ENCODE measurements at places on chromosomes 6 and 20. TPM values are rescaled to one million over a fixed set of nuclear protein-coding genes. Genes with fewer than 3 reads are reported as not detected.

GRCh38 chr20:38072898-38073297 lies 39.4 kb downstream of the RPRD1B start:
- DNase-seq: no peak

- DNase-seq: no peak
Measured at GRCh38 chr6:48136856-48137255, 25.9 kb upstream of the PTCHD4 start.

DNA sequence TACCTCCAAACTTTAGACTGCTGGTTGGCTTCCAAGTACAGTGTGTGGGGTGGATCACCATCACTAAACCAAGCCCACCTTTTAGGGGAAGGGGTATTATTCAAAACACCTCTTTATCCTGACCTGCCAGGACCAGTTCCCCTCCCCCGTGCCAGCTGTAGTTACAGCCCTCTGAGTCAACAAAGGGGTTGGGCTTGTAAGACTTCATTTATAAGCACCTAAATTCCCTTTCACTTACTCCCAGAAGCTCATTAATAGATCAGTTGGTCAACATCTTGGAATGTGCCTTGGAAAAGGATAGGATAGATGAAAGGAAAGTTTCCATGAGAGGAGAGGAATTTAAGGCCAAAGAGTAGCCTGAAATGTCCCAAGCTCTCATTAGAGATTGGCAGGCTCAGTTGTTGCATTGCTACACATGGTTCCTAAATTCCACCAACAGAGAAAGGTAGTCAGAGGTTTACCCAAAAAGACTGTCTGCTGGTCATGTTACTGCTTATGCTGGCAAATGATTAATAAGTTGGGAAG lies 59.2 kb downstream of the TNFAIP3 start:
- DNase-seq: peak; percentile 66

- no peak for DNase-seq
Measured at GRCh38 chr20:50149481-50150254, 3.9 kb downstream of the PEDS1 start.

DNA sequence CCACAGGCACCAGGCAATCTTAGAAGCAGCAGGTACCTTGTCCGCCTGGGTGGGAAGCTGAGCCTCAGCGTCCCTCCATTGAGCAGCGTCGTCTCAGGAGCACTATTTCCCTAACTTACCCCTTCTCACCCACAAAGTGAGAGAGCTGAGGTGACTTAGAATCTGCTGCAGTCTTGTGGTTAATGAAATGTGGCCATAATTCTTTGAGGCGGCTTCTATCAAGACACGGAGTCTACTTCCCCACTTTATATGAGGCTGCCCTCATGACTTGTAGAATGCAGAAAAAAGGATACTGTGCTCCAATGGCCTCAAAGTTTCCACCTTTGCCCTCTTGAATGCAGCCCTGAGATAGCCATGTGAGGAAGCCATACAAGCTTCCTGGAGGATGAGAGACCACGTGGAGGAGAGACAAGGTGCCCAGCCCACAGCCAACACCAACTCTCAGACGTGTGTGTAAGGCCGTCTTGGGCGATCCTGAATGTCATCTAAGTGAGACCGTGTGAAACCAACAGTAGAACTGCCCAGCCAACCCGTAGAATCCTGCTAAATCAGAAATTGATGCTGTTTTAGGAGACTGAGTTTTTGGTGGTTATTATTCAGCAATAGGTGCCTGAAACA lies 9.1 kb upstream of the TAGAP start:
- no peak for DNase-seq

- DNase-seq: no peak
Measured at GRCh38 chr6:150579611-150580010, 20.1 kb upstream of the PLEKHG1 start.

DNA sequence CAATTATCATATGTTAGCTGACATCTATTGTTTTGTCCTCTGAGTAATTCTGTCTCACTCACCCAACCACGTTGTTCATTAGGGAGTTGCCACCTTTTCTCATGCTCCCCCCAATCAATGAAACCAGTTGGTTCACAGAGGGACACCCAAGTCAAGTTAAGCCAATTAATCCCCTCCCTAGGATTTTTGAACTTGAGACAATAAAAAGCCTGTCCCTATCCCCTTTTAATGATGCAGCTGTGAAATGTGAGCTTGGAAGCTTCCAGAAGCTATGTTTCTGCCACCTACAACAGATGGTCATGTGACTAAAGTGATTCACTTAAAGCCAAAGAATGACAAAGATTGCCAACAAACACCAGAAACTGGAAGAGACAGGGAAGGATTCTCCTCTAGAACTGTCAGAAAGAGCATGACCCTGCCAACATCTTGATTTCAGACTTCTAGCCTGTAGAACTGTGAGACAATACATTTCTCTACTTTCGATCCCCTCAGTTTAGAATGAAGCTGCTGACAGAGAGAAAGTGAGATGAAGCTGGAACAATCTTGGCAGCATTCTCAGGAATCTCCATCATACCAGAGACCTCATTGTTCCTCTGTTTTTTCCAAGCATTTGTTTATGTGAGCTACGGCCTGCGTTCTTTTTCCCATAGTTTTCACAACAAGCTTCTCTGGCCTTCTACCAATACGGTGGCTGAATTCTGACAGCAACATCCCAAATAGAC lies 57.8 kb upstream of the TPD52L1 start:
- no peak for DNase-seq

DNA sequence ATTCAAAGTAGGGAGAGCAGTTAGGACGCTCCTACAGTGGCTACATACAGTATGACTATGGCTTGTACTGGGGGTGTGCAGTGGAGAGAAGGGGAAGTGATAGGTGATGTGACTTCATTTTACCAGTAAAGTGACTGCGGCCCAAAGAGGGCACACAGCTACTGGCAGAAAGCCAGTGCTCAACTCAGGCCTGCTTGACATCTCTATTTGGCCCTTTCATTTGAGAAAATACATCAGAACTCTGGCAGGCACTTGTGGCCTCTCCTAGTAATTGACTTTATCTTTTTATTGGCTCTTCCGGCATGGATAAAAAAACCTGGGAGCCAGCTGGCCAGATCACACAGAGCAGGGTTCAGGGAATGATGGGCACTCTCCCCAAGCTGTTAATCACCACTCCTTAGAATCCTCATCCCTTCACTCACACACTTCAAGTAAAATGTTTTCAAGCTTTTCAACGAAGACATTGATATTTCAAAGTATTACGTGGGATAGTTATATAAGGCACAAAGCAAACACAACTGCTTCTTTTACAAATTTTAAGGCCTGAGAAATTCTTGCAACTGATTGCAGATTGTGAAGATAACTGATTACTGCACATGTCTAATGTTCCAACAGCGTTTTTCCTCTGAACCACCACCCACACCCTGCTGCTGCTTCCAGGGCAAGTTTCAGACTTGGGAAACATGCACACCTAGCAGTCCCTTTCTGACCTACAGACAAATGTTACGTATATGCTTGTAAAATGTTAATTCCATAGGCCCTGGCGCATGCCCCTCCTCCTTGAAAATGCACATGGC lies 73.5 kb downstream of the TNFRSF21 start:
- DNase-seq: no peak

- peak; percentile 91 for DNase-seq
Measured at GRCh38 chr20:33914919-33915318, 78.8 kb upstream of the RALY start.

- DNase-seq: no peak
Measured at GRCh38 chr6:27777126-27777525, 135.1 kb downstream of the OR2B2 start.

GRCh38 chr6:54428431-54428830 lies 120.2 kb downstream of the TINAG start:
- DNase-seq: no peak

DNA sequence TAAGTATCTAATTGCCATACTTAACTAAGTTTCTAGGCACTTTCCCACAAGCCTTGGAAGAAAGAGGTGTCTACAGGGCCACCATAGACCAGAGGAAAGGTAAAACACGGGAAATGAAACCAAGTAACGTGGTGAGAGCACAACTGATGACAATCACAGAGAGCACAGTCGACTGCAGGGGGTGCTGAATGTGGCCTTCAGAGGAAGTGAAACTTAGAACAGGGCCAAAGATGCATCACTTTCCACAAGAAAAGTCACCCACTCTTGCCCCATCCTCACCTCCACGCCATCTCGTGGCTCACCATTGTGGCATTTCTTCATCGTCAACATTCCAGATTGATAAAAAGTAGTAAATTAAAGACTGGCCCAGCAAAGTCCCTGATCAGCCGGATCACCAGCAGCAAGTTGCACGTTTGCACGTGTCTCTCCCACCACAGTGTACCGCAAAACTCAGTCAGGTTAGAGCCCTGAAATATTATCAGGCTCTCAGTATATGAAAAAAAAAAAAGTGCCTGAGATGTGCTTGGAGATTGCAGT lies 31.4 kb downstream of the HIVEP2 start:
- no peak for DNase-seq

GRCh38 chr6:109478222-109478805 lies 4.7 kb downstream of the ZBTB24 start:
- no peak for DNase-seq

- DNase-seq: no peak
Measured at GRCh38 chr20:52129611-52130010, 62.0 kb downstream of the ZFP64 start.

GRCh38 chr20:51272401-51272800 lies 249.5 kb upstream of the KCNG1 start:
- DNase-seq: peak; percentile 32

DNA sequence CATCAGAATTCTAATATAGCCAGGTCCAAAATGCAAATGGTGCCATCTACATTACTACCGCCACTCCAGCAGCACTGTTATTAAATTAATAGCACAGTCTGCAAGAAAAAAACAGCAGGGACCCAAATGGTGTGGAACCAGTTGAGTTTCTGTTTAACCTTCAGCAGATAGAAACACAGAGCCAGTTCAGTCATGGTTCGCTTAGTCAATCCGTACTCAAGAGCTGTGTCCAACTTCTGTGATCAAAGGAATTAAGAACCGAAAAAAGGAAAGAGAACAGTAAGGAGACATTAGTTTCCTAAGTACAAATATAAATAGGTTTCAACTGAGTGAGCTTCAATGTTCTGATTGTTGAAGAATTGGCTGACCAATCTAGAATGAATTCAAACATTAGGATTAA lies 107.7 kb downstream of the TRDN start:
- no peak for DNase-seq

GRCh38 chr6:119269266-119270103 lies 80.1 kb downstream of the MAN1A1 start:
- no peak for DNase-seq

- DNase-seq: no peak
Measured at GRCh38 chr6:170378502-170378901, 71.9 kb downstream of the FAM120B start.

- DNase-seq: no peak
Measured at GRCh38 chr6:126268092-126268491, 71.8 kb upstream of the CENPW start.

DNA sequence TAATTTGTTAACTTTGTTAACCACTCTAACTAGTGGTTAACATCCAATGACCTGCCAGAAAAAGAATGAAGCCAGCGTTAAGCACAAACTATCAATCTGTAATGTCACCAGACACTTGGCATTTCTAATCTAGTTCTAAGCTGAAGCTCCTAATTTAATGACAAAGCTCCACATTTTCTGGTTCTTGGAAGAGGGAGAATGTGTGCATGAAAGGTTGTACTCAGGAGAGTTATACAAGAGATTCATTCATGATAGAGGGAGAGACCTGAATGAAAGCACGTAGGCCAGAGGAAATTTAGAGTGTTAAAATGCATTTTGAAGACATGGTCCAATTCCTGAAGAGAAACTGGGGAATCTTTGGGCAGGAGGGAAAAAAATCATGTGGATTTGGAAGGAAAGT lies 8.3 kb upstream of the ME1 start:
- DNase-seq: no peak

DNA sequence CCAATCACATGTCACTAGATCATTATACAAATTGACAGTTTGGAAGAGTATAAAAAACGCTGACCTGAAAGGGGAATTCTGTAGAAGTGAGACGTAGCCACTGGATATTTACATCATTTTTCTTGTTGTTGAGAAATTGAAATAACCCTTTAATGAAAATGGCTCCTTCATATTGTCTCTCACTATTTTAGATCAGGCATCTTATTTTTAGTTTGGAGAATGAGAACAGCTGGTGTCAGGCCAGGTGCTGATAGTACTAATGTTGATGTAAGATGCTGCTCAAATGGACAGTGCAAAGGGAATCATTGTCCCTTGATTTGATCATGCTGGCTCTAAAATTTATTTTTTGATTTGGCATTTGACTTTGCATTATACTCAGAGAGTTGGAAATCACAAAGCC lies 17.4 kb downstream of the NKAIN2 start:
- no peak for DNase-seq

DNA sequence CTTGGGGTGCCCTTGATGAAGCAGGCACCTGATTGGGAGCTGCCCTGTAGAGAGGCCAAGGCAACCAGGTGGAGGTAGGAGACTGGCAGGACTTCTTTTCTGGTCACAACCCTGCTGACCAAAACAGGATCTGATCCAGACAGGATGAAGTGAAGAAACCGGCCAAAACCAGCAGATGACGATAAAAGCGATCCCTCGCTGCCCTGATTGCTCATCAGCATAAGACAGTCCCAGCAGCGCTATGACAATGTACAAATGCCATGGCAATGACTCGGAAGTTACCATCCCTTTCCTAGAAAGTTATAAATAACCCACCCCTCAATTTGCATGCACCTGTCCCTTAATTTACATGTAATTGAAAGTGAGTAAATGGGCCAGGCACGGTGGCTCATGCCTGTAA lies 88.4 kb upstream of the PDE10A start:
- DNase-seq: no peak

- DNase-seq: no peak
Measured at GRCh38 chr6:10682355-10682988, 11.9 kb downstream of the C6orf52 start.

- no peak for DNase-seq
Measured at GRCh38 chr6:145809785-145810184, 4.8 kb downstream of the FBXO30 start.

- no peak for DNase-seq
Measured at GRCh38 chr20:46998477-46999240, 104.0 kb downstream of the EYA2 start.

- no peak for DNase-seq
Measured at GRCh38 chr20:32494483-32495216, 90.5 kb downstream of the NOL4L start.

DNA sequence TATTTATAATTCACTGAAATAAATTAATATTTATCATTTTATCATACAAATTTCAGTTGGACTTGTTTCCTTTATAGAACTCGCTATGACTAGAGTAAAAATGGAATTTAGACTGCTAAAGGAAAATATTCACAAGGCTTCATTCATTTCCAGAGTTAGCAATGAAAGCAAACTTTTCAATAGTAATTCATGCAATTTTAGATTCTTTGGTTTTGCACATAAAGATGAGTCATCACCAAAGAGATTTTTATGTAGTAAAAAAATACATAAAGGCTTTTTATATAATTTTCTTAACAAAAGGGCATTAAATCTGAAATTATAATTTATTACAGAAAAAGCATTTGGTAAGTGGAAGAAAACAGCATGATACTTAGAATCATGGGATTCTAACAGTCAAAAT lies 37.2 kb upstream of the STXBP5 start:
- DNase-seq: no peak

The UTRN gene
- total RNA-seq: 26.0 TPM

The C20orf96 gene
- 0.50 TPM for total RNA-seq

The C6orf141 gene
- 6.5 TPM for total RNA-seq

The SLC17A2 gene
- total RNA-seq: not detected

The OTOR gene
- total RNA-seq: not detected

The CCDC170 gene
- not detected for total RNA-seq

The BPIFB1 gene
- not detected for total RNA-seq

The FAM83D gene
- 73.1 TPM for total RNA-seq

The SLC32A1 gene
- not detected for total RNA-seq

The ADGRF1 gene
- total RNA-seq: not detected

The PLA2G7 gene
- total RNA-seq: not detected

The RNF182 gene
- total RNA-seq: 8.2 TPM

The SCP2D1 gene
- not detected for total RNA-seq

The MMP24 gene
- 0.23 TPM for total RNA-seq

Measured in HT1080 (cell line).